Fibroblast of skin of back (primary cell): ENCODE measurements at places on chromosomes 1 and 21.

GRCh38 chr21:44067011-44067839, 40.0 kb upstream of the PWP2 start:
- no peak for DNase-seq

GRCh38 chr1:42747125-42747524, 7.1 kb upstream of the CLDN19 start:
- DNase-seq, result no peak

GRCh38 chr1:43912607-43913006, 21.0 kb upstream of the ARTN start:
- peak; percentile 72 for DNase-seq

GRCh38 chr1:2523191-2523890, 3.1 kb downstream of the PANK4 start:
- no peak for DNase-seq

DNA sequence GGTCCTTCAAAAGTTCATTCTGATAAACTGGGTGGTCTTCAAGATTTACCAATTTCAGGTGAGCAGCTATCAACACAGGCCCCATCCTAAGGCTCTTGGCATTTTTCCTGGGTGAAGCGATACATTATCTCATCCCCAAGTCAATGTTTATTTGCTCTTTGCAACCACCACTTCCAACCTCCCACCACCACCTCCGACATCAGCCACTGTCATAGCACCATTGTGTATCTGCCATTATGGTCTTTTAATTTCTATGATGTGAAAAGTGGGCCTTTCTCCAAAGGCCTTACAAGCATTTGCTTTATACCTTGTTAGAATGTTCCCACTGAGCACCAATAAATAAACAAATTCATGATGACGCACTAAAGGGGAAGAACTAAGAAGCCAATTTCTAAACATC, 47.2 kb downstream of the TBX15 start:
- DNase-seq, result no peak

DNA sequence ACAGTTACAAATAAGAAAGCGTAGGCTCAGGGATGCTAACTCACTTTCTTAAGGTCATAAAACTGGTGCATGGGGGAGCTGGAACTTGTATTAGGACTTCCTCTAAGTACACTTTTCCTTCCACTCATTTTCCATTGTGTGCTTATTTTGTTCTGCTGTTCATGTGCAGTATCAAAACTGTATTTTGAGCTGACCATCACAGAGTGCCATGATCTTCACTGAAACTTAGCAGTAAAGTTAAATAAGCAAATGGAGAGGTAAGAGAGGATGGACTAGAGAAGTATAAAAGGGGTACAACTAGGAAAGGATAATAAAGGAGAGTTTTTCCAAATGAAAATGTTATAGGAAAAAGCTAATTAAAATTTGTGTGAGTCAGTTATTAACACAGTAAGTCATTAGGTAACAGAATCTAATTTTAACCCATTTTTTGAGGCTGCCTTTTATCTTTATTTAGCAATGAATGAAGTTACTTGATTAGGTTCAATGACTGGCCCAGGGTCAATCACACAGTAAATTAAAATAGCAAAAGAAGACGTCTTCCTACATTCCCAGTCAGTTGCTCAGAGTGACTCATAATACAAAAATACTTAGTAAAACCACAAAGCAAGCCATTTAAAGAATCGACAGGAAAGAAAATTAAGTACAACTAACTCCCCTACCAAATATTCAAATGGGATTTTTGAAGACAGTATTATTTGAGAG, 165.8 kb upstream of the C1orf105 start:
- peak; percentile 95 for DNase-seq

DNA sequence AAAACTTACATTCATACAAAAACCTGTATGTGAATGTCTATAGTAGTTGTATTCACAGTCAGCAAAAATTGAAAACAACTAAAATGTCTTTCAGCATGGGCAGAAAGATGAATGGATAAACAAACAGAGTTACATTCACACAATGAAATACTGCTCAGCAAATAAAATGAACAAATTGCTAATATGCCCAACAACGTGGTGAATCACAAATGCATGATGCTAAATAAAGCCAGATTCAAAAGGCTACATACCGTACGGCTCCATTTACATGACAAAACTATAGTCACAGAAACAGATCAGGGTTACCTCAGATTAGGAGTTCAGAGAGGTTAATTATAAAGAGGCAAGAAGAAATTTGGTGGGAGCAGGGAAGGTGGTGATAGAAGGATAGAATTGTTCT, 100.7 kb upstream of the KCTD3 start:
- DNase-seq, result no peak

DNA sequence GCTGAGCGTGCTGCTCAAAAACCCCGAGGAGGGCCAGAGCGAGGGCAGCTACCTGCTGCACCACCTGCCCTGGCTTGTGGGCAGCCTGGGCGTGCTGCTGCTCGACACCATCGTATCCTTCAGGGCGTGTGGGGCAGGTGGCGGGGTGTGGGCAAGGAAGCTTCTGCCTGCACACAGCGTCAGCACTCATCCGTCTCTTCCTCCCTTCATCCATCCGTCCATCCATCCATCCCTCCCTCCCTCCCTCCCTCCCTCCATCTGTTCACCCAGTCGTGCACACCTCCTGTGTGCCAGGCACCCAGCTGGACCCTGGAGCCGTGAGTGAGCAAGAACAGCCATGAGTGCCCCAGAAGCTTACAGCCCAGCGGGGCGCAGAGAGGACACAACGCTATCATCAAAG, 15.2 kb downstream of the SLC66A1 start:
- no peak for DNase-seq

GRCh38 chr1:30615816-30616590, 107.4 kb downstream of the MATN1 start:
- DNase-seq, result no peak

DNA sequence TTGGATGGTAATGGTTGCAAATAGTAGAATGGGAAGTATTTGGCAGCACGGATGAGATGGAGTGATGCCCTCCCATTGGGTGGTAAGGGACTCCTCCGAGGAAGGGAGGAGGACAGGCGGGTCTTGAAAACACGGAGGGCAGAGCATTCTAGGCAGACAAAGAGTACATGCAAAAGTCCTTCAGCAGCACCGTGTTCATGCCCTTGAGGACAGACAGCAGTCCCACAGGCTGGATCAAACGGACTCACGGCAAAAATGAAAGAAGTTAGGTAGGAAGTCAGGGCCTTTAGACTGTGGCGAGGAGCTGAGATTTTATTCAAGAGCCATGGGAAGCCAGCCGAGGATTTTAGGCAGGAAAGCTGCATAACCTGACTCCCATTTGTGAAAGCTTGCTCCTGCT, 253.9 kb downstream of the RHOU start:
- DNase-seq, result no peak

DNA sequence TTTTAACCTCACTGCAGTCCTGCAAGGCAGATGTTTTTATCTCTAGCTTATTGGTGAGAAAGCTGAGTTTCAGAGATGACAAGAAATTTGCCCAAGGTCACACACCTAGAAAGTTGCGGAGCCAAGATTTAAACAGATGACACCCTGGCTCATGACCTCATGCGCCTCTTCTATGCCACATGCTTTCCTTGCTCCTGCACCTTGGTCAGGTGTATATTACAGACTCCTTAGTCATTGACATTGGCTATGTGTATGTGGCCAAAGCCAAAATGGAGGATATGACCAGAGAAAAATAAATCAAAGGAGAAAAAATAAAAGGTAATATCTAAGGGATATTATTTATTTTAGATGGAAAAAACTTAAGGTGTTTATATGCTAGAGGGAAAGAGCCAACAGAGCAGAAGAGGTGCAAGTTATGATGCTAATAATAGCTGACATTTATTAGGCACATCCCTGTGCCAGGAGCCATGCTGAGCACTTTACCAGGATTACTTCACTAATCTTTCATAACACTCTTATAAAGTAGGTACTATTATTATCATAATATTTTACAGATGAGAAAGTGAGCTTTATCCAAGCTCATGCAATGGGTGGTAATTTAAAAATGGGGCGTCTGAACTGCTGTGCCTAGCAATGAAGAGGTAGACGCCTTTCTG, 13.8 kb upstream of the MYOC start:
- no peak for DNase-seq

DNA sequence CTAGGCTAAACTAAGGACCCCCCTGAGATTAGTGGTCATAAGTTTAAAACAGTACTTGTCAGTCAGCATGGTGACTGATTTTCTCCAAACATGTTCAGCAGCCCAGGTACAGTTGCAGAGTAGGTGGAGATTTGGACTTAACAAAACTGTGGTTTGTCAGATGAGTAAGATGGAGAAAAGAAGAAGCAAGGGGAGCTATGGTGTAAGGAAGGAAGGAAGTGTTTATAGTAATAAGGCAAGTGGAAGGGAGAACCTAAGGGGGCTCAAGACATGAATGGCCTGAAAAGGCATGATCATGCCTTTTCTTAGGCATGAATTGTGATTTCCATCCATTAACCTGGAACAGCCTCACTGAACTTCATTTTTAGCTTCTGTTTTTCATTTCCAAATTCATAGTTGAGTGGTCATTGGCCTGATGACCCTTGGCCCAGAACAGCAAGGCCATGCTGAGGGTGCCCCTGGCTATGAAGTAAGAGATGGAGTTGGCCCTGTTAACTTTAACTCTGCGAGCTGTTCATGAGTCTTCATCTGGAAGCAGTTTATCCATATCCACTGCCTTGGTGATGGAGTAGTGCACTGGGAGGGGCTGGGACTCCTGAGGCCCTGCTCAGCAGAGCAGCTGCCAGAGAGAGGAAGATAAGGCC, 60.7 kb downstream of the LRRC8D start:
- DNase-seq, result no peak

GRCh38 chr1:217059401-217059800, 336.2 kb upstream of the ESRRG start:
- DNase-seq, result no peak

GRCh38 chr21:33969581-33969980, 54.0 kb upstream of the ATP5PO start:
- no peak for DNase-seq

- DNase-seq, result peak; percentile 86
Measured at GRCh38 chr1:43373066-43373940, 5.5 kb upstream of the ELOVL1 start.

DNA sequence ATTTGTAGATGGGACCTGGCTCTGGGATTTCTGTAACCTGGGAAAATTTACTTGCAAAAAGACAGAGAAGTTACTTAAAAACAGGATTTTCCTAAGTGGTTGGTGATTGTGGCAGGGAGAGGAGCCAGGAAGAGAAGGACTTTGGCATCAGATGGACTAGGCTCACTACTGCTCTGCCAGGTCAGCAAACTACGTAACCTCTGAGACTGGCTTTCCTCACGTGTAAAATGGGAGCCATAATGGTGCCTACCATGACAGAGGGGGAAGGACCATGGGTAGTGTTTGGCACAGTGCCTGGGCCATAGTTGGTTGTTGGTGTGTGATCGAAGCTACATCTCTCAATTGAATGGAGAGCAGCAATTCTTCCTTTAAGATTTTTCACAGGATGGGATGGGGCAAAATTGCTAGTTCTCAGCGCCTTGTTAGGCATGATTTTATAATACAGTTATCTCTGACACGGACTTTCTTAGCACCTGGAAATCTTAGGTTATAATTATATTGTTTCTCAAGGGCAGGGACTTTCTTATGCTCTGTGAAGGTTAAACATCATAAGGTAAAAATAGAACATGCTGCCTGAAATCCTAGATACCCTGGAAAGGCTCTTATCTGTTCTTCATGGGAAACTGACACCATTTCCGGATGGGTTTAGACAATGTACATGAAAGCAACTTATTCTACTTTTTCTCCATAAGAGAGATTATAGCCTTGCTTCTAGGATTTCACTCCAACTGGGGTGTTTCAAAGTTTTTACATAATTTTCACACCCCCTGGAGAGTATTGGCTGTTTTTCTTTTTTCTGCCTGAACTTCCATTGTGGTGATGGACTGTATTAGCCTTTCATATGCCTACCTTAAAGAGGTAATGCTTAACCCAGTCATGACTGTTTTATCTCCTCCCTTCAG, 10.9 kb downstream of the ROR1 start:
- DNase-seq, result no peak

DNA sequence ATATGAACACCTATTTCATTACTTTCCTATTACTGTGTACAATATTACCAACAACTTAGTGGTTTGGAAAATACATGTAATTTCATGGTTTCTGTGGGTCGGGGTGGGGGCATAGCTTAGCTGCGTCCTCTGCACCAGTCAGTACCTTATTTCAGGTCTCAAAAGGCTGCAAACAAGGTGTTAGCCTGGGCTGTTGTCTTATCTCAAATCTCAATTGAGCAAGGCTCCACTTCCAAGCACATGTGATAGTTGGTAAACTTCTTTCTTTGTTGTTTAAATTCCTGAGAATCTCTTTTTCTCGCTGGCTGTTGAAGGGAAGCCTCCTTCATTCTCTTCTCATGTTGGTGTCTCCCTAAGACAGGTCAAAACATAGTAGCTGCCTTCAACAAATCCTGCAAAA, 485.4 kb downstream of the AMY1C start:
- no peak for DNase-seq

GRCh38 chr1:94719926-94720793, 100.0 kb upstream of the SLC44A3 start:
- no peak for DNase-seq

GRCh38 chr1:37270639-37271038, 203.7 kb upstream of the ZC3H12A start:
- DNase-seq, result no peak

DNA sequence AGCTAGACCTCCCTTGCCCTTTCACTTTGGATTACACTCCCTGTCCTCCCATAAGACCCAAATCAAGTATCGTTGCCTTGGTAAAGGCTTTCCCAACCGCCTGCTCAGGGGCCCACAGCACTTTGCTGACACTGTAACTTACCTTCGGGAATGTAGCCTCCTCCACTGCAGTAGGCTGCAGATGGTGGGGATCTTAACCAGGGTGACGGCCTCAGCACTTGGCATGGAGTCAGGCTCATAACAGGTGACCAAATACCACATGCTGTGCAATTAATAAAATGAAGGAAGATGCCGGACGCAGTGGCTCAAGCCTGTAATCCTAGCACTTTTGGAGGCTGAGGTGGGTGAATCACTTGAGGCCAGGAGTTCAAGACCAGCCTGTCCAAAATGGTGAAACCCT, 88.7 kb upstream of the IRF2BP2 start:
- DNase-seq, result no peak

DNA sequence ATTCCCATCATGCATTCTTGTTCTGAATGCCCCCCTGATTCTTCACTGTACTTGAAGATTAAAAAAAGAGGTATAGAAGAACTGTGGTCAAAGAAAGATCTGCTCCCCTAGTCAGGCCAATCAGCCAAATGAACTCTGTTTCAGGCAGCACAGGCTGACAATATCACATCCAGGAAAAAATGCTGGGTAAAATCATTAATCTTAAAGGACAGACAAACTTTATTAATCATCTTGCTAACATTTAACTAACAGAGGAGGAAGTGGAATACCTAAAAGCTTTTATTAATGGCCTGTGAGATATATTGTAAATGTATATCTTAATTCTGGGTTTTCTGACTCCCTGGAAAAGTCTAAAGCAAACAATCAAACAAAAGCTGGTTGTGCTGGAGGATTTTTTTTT, 660.5 kb upstream of the PRMT6 start:
- no peak for DNase-seq

DNA sequence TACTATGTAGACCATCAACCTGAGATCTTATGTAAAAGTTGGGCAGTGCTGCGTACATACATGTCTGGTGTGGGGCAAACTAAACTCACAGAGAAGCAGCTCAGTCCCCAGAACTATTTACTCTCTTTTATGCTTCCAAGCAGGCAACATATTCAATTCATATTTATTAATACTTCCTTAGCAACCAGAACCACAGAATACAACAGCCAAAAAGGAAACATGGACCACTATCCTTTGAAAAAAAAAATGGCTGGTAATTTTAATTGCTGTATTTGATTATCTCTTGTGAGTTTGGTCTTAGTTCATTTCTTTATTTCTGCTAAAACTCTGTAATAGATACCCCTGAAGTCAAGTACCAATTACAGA, 1.5 kb upstream of the PPP1R15B start:
- DNase-seq, result no peak
